ENCODE measurements at places on chromosomes 6 and 20.

DNA sequence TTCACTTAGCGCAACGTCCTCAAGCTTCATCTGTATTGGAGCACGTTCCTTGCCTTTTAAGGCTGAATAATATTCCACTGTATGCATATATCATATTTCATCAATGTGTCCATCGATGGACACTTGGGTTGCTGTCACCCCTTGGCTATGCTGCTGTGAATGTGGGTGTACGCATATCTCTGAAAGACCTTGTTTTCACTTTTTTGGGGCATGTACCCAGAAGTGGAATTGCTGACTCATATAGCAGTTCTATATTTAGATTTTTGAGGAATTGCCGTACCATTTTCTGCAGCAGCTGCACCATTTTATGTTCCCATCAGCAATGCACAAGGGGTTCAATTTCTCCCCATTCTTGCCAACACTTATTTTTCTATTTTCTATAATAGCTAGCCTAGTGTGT is 22.8 kb upstream of the SLC23A2 start:
- no peak for DNase-seq

DNA sequence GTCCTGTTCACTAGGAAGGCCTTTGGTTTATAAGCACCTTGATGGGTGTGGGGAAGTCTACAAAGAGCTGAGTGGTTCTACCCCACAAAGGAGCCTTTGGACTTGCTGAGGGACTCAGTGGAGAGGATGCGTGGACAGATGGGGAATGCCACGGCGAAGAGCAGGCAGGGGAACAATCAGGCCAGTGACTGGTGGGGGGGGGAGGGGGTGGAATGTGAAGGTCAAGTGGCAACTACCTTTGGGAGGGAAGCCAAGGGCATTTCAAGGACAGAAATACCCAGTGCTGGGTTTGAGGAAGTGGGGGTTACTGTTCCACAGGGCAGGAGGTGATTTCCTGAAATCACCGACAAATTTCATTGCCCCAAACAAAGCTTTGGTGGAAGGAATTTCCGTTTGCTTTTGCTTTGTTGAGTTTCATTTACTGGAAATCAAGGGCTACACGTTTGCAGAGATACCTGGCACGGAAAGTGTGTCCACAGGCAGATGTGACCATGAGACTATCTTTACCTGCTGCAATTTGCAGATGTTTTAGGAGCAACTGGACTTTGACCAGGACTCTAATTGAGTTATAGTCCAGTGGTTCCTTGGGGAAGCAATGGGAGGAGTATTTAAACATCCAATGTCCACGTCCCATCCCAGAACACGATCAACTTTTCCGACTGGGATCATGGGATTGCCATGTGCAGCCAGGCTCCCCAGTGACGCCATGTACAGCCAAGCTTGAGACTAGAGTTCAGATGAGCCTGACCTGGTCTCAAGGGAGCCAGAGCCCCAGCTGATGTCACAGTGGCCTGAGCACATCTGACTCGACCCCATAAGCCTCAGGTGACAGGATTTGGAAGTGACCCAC is 8.0 kb downstream of the CST3 start:
- DNase-seq = no peak

GRCh38 chr6:18141805-18142590 is 12.9 kb downstream of the TPMT start:
- no peak for DNase-seq

- DNase-seq = no peak
Measured at GRCh38 chr6:125154118-125154760, 666 bp downstream of the TPD52L1 start.

GRCh38 chr6:124040655-124041054 is 237.0 kb downstream of the NKAIN2 start:
- no peak for DNase-seq

GRCh38 chr6:25628471-25629197 is 23.4 kb upstream of the SCGN start:
- no peak for DNase-seq

DNA sequence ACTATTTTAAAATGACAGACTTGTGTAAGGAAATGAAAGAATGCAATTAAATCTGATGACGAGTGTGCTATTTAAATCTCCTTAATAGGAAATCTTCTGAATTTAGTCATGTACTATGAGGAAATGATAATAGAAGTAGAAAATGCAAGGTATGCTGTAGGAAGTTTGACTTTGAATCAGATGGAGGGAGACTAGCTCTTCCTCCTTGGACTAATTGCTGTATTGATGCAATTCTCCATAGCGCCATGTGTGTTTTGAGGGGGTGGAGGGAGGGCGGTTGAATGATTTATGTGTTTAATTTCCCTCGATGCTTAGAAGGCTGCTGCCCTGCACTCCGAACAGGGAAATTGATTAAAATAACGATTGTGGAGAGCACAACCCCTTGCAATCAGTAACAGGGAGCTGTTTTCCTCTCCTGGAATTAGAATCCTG is 214.4 kb upstream of the PRND start:
- no peak for DNase-seq

GRCh38 chr6:156114541-156114940 is 658.9 kb upstream of the NOX3 start:
- DNase-seq = no peak

DNA sequence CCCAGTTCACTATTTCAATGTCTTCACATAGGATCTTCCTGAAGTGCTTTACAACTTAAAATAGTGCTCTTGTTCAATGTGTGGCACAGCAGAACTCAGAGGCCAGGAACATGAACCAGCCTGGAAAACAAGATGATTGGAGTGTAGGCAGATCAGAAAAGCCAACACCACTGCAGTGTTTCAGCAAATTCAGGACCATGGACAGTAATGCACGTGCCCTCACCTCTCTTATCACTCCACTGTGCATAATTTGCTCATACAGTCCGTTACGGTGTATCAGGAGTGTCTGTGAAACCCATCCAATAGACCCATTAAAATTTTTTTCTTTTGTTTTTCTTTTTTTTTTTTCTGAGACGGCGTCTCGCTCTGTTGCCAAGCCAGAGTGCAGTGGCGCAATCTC is 27.6 kb upstream of the HACE1 start:
- no peak for DNase-seq

DNA sequence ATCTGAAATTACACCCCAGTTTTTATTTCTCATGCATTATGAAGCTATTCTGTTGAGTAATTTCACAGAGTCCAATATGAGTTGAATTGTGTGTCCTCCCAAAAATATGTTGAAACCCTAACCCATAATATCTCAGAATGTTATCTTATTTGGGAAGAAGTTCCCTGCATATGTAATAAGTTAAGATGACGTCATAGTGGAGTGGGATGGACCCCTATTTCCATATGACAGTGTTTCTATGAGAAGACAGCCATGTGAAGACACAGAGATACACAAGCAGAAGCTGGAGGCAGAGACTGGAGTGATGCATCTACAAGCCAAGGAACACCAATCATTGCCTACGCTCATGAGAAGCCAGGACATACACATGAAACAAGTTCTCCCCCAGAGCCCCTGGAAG is 81.3 kb downstream of the RFPL4B start:
- DNase-seq = no peak

DNA sequence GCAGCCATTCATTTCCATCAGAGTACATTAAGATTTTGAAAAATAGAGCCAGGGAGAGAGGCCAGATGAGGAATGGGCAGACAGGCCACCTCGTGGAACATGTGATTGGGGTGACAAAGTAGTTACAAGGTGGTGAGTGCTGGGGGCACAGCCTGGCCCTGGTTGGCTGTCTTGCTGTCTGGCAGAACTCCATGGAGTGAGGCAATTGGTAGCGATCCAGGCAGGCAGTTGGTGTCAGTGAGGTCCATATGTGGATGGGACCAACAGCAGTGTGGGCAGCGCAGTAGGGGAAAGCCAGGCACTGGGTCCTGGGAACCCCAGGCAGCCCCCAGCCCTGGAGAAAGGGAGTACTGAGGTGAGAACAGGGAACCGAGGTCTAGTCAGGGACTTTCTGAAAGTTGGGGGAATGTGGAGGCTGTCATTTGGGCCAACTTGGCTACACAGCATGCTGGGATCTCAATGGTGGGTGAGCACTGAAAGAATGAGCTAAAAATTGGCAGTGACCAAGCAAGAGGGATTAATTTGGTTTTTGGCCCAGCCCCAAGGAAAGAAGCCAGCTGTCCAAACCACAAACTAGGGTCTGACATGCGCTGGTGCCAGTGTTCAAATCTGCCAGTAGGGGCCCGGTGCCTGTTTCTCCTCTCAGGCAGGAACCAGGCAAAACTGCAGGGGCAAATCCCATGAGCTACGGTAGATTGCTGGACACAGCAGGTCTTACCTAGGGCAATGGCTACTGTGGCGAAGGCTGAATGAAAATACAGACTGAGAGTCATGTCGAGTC is 61.4 kb upstream of the E2F3 start:
- DNase-seq = no peak

DNA sequence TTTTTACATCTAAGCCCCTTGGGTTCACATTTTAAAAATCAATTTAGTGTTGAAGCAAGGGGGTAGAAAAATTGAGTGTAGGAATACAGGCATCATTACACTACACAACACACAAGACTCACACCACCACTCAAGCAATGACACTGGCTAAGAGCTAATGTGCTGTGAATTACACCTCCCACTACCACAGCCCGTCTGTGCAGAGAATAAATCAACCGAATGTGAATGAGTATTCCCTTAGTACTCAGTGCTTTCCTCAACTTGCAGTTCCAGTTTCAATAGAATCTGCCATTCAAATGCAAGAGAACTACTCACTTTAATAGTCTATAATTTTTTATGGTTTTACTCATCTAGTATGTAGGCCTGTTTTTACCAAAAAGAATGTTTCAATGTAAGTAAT is 114.4 kb downstream of the PDSS2 start:
- DNase-seq = no peak

- DNase-seq = no peak
Measured at GRCh38 chr6:75620381-75621304, 19.0 kb downstream of the SENP6 start.

GRCh38 chr20:51727872-51728271 is 40.3 kb downstream of the ATP9A start:
- DNase-seq = no peak

- no peak for DNase-seq
Measured at GRCh38 chr6:80165143-80165542, 58.7 kb downstream of the BCKDHB start.

- no peak for DNase-seq
Measured at GRCh38 chr6:170029416-170030283, 261.2 kb downstream of the DLL1 start.

DNA sequence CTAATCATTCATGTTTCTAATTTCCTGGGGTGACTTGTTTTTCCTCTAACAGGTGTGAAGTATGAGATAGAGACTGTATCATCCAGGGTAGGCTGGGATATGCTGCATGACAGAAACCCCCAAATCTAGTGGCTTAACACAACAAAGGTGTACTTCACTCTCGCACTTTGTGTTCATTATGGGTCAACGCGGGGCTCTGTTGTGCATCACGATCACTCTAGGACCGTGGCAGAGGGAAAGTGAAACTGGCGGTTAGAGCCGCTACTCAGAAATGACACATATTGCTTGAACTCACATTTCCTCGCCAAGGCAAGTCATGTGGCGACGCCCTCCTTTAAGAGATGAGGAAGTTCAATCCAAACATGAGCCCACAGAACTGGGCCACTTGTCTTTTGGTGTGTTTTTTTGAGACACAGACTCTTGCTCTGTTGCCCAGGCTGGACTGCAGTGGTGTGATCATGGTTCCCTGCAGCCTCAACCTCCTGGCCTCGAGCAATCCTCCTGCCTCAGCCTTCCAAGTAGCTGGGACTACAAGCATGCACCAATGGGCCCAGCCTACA is 41.3 kb downstream of the PCNA start:
- DNase-seq = peak; percentile 42

- DNase-seq = no peak
Measured at GRCh38 chr6:135021310-135022049, 33.1 kb downstream of the HBS1L start.

- no peak for DNase-seq
Measured at GRCh38 chr6:96856856-96857255, 19.6 kb upstream of the GPR63 start.

GRCh38 chr20:5621305-5621704 is 128.9 kb upstream of the SHLD1 start:
- no peak for DNase-seq

- DNase-seq = no peak
Measured at GRCh38 chr6:150590446-150590845, 9.2 kb upstream of the PLEKHG1 start.

GRCh38 chr20:49219924-49220831 is 962 bp downstream of the DDX27 start:
- no peak for DNase-seq

GRCh38 chr6:305371-306206 is 13.3 kb downstream of the DUSP22 start:
- no peak for DNase-seq

DNA sequence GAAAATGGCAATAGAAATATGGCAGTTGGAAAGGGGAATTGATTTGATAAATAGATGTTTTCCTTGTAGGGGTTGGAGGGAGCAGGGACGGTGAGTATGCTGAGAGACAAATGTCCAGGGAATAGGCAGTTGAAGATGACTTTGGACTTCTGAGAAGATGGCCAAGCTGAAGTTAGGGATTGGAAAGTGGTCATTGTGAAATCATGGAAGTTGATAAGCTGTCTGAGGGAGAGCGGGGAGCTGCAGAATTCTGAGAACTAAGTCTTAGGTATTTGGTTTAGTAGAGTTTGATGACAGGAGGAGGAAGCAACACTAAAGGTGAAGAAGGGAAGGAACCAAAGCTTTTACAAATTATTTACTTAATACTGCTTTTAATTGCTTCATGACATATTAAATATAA is 15.1 kb downstream of the NDUFAF5 start:
- DNase-seq = no peak

- no peak for DNase-seq
Measured at GRCh38 chr6:45496085-45496433, 118.3 kb upstream of the SUPT3H start.

GRCh38 chr6:112469306-112469705 is 122.2 kb downstream of the RFPL4B start:
- DNase-seq = no peak

DNA sequence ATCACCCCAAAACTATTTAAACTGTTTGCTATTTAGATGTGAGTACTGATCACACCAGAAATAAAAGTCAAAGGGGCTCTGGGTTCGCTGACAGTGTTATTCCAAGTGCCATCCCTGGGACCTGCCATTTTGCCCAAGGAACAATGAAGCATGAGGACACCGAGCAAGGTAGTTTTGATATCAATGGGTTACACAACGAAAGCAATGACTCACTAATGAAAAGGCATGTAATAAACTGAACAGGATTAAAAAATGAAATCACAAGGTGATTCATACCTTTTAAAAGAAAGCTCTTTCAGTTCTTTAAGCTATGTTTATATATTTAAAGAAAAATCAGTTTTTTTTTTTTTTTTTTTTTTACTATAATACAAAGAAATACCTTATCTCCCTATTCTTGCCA is 102.0 kb downstream of the HS3ST5 start:
- DNase-seq = no peak

DNA sequence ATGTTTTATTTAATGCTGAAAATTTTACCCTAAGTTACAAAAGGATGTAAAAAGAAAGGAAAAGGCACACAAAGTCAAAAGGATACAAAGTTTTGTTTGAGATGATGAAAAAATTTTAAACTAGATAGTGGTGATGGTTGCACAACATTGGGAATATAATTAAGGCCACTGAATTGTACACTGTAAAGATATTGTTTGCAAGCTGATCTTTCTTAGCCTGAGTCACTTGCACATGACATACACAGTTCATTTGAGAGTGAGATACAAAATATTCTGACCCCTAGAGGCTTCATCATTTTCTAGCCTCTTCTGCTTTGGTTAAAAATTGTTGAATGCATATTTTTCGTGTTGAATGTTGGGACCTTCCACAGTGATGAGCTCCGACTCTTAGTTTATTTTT is 462.6 kb downstream of the HDGFL1 start:
- no peak for DNase-seq

GRCh38 chr6:153096031-153096430 is 35.1 kb downstream of the RGS17 start:
- DNase-seq = no peak

- DNase-seq = no peak
Measured at GRCh38 chr6:145241721-145242120, 493.6 kb downstream of the EPM2A start.
